Epithelial cell of alveolus of lung (primary cell): ENCODE measurements at places on chromosomes 12 and 14. TPM values are rescaled to one million over a fixed set of nuclear protein-coding genes. Genes with fewer than 3 reads are reported as not detected.

SPTB gene
- total RNA-seq: not detected in 2 replicates

SRSF5 gene
- 78.4 and 153 TPM in 2 replicates for total RNA-seq

LMBR1L gene
- 31.7 and 38.4 TPM in 2 replicates for total RNA-seq

SLC4A8 gene
- total RNA-seq: 1.9 and 3.4 TPM in 2 replicates

MDGA2 gene
- 0.13 TPM in 1 of 2 replicates, not detected in the other for total RNA-seq

TXNDC16 gene
- 2.8 and 4.9 TPM in 2 replicates for total RNA-seq

OR4K5 gene
- total RNA-seq: not detected in 2 replicates

CMA1 gene
- not detected in 2 replicates for total RNA-seq

MTRFR gene
- 7.1 and 15.0 TPM in 2 replicates for total RNA-seq

KRT78 gene
- total RNA-seq: not detected in 2 replicates

FAM186B gene
- under 0.01 and 0.32 TPM in 2 replicates for total RNA-seq

DNAJC22 gene
- 9.7 and 21.5 TPM in 2 replicates for total RNA-seq

IL26 gene
- total RNA-seq: not detected in 2 replicates

A2M gene
- total RNA-seq: 2.5 and 566 TPM in 2 replicates

KRT85 gene
- total RNA-seq: not detected in 2 replicates

GAPDH gene
- total RNA-seq: 6,589 and 9,177 TPM in 2 replicates

PRB2 gene
- not detected in 2 replicates for total RNA-seq

HOXC12 gene
- total RNA-seq: not detected in 2 replicates

ITGA7 gene
- 1.0 and 5.3 TPM in 2 replicates for total RNA-seq
